Temporal lobe (tissue), 4 donors: ENCODE measurements at places on chromosomes 7 and 10. TPM values are rescaled to one million over a fixed set of nuclear protein-coding genes. Genes with fewer than 3 reads are reported as not detected.

The DDC gene
- 0.25 TPM for total RNA-seq

The FKBP6 gene
- total RNA-seq = 0.25 TPM

The BUD23 gene
- 20.9 TPM for total RNA-seq

The SH2D4B gene
- 1.2 TPM for total RNA-seq

The SCD gene
- total RNA-seq = 174 TPM

The PLCE1 gene
- 6.6 TPM for total RNA-seq

The KCNMA1 gene
- total RNA-seq = 49.2 TPM

The WEE2 gene
- 0.49 TPM for total RNA-seq

The NME8 gene
- total RNA-seq = not detected

The STEAP1B gene
- 1.2 TPM for total RNA-seq

The DPYSL4 gene
- 39.3 TPM for total RNA-seq

The GPR37 gene
- 20.9 TPM for total RNA-seq

The C7orf57 gene
- total RNA-seq = 1.2 TPM

The CFAP70 gene
- 0.49 TPM for total RNA-seq

The HTR5A gene
- total RNA-seq = 1.2 TPM

The FBXL13 gene
- total RNA-seq = 3.9 TPM

The CDC14C gene
- total RNA-seq = not detected

The C10orf67 gene
- 0.25 TPM for total RNA-seq

The PODXL gene
- 21.6 TPM for total RNA-seq

The AKR1C8 gene
- total RNA-seq = not detected

The EGFR gene
- 18.4 TPM for total RNA-seq
